ENCODE measurements at places on chromosomes 2 and 18. TPM values are rescaled to one million over a fixed set of nuclear protein-coding genes. Genes with fewer than 3 reads are reported as not detected.

DNA sequence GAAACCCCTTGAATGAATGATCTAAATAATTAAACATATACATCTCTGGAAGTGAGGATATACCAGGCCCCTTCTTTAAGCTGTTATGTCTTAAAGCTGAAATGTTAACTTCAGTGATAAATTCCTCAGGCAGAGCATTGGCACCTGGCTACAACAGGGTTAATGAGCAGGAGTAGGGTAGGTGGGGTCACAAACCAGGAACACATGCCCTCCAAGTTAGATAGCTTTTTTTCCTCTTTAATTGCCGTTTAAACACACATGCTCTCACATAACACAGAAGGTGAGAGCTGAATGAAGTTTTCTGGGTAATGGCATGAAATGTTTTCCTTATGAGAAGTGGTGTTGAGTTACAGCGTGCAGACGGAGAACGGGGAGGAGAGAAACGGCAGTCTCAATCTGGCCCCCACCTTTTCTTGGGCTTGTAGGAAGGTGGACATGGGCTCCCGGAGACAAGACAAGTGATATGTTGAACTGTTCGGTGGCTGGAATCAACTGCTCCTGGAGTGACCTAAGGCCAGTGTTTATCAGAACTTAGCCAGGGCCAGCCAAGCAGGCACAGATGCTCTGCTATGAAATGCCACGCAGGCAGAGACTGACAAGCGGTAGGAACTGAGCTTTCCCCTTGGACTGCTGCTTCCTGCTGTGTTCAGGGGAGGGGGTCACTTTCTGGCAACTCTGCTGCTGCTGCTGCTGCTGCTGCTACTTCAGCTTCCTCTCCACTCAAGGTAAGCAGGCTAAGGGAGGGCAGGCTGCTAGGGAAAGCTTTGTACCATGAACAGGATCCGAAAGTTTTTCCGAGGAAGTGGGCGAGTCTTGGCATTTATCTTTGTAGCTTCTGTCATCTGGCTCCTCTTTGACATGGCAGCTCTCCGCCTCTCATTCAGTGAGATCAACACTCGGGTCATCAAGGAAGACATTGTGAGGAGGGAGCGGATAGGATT, at the start of gene GALNT5:
Gene GALNT5, plus strand, starts transcription at position 394 of the 941 bp plus-strand sequence. Its CDS starts 378 bp downstream, at position 772.
- peak; percentile 51 for ATAC-seq

DNA sequence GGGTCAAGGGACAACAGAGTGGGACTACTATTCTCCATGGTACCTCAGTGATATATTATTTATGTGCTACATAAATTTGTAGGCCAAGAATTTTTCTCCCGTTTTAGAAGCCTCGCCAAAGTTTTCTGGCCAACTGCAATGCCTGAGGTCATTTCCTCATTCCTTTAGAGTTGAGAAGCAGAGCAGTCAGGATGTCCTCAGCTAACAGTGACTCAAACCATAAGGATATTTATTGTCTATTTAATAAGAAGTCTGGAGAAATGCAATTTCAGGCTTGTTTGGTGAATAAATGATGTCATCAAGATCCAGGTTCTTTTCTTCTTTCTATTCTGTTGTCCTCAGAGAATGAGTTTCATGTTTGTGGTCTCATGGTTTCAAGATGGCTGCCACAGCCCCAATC, 91.0 kb downstream of the ADCYAP1 start:
- ATAC-seq, result no peak

Gene EN1
- 0.13 TPM for total RNA-seq

DNA sequence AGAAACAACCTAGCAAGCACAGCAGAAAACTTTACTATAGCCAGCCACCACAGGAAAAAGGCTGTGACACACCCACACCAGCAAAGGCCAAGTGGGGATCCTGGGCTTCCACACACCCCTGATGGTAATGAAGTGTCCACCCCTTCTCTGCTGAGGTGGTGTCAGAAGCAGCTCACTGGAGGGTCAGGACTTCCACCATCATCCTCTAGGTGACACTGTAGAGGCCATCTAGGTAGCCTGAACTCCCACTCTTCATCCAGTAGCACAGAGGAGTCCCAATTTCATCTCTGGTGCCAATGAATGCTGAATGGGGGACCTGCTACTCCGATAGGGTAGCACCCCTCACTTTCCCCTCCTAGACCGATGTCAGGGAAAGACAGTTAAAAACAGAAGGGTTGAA, 1544.4 kb downstream of the LRP1B start:
- ATAC-seq, result no peak

- ATAC-seq, result no peak
Measured at GRCh38 chr2:172457536-172457935, 30.1 kb downstream of the ITGA6 start.

Gene ANKRD53
- total RNA-seq, result 0.27 TPM

- no peak for ATAC-seq
Measured at GRCh38 chr18:69035756-69036155, 237.9 kb downstream of the CCDC102B start.

Gene GPR17
- total RNA-seq, result not detected

Gene ANKRD62
- not detected for total RNA-seq

DNA sequence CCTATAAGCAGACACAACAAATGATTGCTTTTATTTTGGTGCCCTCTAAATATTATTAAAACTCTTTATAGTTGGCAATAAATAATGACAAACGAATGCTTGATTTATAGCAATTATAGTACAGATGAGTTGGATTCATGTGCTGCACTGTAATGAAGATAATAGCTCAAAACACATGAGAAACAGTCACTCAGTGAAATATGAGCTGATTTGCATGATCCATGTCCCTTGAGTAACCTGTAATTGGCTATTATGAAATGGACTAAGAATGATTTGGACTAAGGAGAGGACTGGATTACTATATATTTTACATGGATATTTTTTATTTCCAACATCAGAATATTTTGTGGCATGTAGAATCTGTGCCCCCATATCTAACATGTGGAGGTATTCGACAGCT, 365.6 kb upstream of the UBE2E3 start:
- no peak for ATAC-seq

GRCh38 chr18:63225434-63225833, 94.1 kb downstream of the BCL2 start:
- no peak for ATAC-seq

Gene SP100
- total RNA-seq, result 102 TPM

Data from gastroesophageal sphincter (tissue), 4 donors.